ENCODE measurements at places on chromosomes 2 and 18.

- no peak for DNase-seq
Observed at GRCh38 chr2:63667132-63667700, 78.5 kb downstream of the MDH1 start.

DNA sequence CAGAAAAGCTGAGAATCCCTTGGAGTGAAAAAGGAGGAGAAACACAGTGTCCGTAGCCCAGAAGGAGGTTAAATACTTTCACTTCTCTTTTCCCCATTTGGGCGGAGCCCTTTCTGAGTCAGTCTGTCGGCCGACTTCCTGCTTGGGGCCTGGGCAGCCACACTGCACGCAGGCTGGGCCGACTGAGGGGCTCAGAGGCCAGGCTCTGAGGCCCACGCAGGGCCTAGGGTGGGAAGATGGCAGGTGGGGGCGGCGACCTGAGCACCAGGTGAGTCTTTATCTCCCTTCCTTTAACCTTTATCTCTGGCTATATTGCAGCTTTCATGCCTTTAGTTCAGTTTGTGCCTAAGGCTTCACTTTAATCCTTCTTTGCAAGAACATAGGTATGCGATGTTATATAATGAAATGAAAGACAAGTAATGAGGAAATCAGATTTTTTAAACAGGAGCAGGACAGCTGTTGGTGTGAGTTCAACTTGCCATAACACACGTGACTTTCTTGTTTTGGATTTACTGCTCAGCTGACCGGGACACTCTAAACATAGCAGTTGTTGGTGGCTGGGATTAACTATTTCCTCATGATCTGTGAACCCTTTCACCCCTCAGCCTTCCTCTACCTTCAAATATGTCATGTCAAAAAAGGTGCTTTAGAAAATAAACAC is at the start of gene SP100:
SP100 (plus strand) TSS at position 141 of the 661 bp plus-strand sequence; CDS start at position 237, 96 bp downstream.
- peak; percentile 70 for DNase-seq

- peak; percentile 75 for DNase-seq
Observed at GRCh38 chr2:223944703-223945531, at the start of gene WDFY1. Gene WDFY1, minus strand, starts transcription at chr2:223945335. Its CDS starts 51 bp downstream, at chr2:223945284.

- DNase-seq, result no peak
Observed at GRCh38 chr2:65537651-65538385, 105.4 kb upstream of the SPRED2 start.

DNA sequence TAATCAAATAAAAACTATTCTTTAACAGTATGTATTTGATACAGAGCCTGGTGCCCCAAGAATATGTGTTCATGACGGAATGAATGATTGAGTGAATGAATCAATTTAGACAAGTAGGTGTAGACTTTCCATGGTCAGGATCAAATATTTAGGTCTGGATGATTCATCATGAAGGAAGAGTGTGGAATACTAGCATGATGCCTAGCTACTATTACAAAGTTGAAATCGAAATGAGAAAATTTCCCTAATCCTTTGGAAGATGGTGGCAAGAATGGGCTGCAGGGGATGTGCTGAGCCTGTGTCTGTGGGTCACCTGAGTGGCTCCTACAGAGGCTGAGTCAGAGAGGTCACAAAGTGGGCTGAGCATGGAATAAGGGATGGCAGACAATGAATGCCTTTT is 3.1 kb upstream of the MALT1 start:
- no peak for DNase-seq

GRCh38 chr2:60852282-60852860 is 29.0 kb upstream of the REL start:
- DNase-seq, result no peak

DNA sequence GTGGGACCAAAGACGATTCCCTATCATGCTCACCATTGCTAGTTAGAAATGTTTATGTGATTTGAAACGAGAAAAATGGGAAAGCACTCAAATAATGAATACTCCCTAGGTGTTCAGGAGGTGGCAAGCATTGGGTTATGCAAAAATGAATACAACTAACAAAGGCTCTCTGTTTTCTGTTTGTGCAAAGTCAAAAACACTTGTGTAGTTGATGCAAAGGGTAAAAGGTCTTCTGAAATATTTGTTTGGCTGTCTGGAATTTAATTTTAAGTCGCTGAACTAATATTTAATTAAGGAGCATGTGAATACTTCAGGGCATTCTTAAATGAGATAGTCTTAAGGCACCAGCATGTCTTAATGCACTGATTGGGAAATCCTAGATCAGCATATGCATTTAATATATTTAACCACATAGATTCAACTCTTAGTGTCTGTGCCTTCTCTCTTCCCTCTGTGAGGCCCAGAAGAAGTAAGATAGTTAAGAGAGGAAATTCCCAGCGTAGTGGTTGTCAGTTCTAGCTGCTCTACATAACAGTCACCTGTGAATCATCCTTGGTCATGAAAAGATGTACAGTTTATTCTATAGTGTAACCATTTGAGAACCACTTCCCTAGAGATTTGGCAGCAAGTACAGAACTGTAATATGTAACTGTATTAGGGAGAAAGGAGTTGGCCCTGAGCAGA is 111.9 kb downstream of the EPC2 start:
- DNase-seq, result no peak

DNA sequence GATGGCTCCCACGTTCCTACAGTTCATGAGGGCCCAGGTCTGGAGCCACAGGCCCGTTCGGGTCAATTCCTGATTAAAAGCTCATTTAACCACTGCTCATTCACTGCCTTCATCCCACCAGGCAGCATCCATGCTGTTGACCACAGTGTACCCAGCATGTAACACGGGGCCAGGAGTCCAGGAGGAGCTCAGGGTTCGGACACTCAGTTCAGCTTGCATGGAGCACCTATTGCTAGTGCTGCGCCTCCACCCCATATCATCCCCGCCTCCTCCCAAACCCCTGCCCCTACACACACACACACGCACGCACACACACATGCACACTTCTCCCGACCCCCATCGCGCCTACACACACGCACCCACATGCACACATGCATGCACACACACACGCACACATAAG is 72.9 kb upstream of the SNTG2 start:
- DNase-seq, result no peak

GRCh38 chr2:177402096-177402495 is 9.5 kb downstream of the AGPS start:
- DNase-seq, result no peak

DNA sequence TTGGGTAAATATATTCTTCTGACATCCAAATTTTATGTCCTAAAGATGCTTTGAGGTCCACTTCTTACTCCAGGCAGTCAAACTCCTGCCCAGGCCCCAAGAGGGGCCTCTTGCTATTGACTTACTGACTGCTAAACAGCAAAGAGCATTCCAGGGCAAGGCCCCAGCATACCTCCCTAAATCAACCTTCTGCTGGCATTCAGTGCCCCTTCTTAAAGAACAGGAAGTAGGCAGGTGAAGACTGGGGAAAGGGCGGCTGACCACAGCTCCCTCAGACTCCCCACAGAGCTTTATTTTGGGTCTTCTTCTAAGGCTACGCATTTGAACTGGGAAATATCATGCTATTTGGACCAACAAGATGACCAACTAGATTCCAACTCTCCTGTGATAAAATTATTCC is 68.9 kb downstream of the USP40 start:
- DNase-seq, result no peak

GRCh38 chr2:169714699-169715098 is 18.9 kb upstream of the KLHL23 start:
- DNase-seq, result no peak

- DNase-seq, result no peak
Observed at GRCh38 chr2:152447897-152448296, 112.9 kb downstream of the FMNL2 start.

DNA sequence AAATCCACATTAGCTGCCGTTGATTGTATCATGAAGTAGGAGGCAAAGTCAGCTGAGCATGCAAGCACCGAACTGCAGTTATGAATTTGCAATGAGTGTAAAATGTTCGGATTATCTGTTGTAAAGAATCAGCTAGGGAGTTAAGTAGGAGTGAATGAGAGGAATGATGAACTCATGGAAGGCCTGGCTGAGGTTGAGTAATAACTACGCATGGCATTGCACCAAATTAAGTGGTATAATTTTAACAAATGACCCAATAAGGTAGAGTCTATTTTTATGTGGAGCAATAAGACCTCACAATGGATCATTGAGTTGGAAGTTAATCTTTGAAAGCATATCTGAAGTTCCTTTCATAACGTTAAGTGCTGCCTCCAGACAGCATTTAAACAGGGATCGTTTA is 288.2 kb upstream of the CHST9 start:
- DNase-seq, result no peak

- no peak for DNase-seq
Observed at GRCh38 chr2:10095175-10095574, 15.0 kb upstream of the CYS1 start.

GRCh38 chr2:174570318-174570958 is 27.2 kb downstream of the WIPF1 start:
- no peak for DNase-seq

DNA sequence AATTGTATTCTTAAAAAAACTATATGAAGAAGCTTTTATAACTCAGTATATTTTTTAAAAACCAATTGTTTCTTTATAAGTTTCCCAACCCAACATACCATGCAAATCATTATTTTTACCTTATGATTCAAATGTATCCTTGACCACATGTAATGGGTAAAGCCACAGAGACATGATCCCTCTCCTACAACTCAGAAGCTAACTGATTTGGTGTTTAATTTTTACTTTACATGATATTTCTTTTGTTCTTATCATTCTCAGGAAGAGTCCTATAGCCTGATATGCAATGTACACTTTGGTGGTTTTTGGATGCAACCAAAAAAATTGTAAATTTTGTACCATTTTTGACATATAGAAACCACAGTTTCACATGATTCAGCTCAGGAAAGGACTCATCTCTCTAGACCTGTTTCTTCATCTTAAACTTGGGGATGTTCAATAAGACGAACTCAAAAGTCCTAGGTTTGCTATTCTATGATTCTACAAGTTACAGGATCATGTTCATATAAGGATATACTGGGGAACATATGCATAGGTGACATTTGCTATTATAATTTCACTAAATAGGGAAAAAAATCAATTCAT is 85.2 kb upstream of the RBBP8 start:
- no peak for DNase-seq

GRCh38 chr2:157443795-157444640 is at the start of gene CYTIP:
Gene CYTIP, minus strand, starts transcription at chr2:157444089. Its CDS starts 69 bp downstream, at chr2:157444020.
- peak; percentile 42 for DNase-seq

DNA sequence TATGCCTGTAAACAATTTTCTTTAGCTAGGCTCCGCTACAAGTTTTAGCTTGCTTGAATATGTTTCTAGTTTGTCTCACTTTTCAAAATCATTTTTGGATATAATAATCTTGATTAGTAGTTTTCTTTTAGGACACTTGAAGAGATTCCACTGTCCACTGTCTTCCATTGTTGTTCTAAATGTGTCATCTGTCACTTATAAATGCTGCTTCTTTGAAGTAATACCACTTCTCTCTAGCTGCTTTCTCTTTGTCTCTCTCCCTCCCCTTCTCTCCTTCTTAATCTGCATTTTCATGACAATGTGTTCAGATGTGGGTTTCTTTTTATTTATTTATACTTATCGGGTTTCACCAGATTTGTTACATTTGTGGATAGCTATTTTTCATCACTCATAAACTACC is 73.7 kb upstream of the DPP10 start:
- DNase-seq, result no peak

DNA sequence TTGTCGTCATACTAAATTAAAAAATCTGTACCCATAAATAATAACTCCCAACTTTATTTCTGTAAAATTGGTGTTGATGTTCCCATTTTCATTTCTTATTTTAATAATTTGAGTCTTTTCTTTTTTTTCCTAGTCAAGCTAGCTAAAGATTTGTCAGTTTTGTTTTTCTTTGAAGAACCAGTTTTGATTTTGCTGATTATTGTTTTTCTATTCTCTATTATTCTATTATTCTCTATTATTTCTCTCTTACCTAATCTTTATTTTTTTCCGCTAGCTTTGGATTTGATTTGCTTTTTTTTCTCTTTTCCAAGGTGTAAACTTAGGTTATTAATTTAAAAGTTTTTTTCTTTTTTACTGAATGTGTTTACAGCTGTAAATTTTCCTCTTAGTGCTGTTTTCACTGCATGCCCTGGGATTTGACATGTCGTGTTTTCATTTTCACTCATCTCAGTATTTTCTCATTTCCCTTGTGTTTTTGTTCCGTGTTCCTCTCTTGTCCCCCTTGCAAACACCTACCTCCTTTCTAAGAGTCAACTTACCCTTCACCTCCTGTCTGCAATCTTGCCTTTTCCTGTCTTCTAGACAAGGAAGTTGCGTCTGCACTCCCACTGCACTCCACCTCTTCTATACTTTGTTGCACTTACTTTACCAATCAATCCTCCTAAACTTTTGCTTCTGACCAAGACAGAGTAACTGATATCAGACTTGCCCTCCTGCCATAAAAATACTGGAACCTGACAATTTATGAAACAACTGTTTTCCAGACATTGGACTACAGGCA is 18.8 kb downstream of the PSMG2 start:
- DNase-seq, result no peak

- no peak for DNase-seq
Observed at GRCh38 chr2:24907116-24907515, 12.9 kb downstream of the ADCY3 start.

DNA sequence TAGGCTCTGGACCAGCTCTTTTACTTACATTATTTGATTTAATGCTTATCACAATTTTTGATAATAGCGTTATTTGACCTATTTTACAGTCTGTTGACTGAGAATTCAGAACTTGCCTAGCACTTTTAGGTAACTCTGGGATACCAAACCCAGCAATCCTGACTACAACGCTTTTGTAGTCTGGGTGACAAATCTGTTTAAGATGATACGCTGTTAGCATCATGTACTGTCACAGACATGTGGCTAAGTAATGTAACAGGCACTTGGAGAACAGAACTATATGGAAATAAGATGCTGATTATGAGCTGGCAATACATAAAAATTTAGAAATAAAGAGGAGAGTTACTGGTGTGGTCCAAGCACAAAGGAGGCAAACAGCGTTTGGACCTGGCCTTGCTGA is 130.6 kb downstream of the RBMS1 start:
- DNase-seq, result no peak

- no peak for DNase-seq
Observed at GRCh38 chr2:68190991-68191731, 33.5 kb downstream of the PNO1 start.

GRCh38 chr2:213991453-213992108 is 419.3 kb upstream of the VWC2L start:
- no peak for DNase-seq

DNA sequence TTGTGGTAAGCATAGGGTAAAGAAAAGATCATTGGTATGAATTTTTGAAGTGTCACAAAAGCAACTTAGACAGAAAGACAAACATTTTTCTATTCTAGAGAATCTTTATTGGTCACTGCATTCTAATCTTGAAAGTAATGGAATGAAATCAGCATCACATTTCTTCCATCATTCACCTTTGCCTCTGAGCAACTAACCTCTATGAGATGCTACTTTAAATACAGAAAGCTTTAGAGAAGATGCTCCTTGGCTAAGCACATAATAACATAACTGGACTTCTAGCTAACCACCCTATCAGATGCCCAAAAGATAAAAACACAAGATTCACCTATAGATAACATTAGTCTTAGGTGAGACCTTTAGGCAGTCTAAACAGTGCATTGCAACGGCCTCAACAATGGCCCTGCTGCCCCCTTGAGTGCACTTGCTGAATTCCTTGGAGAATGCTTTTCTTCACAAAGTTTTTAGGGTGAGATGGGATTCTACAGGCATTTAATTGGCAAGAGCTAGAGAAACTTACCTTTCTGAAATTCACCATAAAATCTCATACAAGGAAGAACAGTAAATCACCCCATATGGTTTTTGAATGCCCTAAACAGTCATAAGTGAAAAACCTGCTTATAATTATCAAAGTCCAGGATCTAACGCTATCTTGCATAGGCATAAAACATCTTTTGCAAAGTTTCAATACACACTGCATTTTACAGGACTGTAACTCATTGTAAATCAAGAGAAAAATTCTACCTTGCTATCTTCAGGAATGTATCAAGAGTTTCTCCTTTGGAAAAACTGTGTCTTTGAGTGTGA is 791.3 kb upstream of the CHAC2 start:
- DNase-seq, result no peak

All from activated effector memory CD4-positive, alpha-beta T cell treated with Interleukin-2 at 50 U/mL for 16 hours (primary cell).